ENCODE measurements at places on chromosomes 12 and 14.
A peak's percentile ranks its signal among the peaks of the same experiment; 100 is the strongest.

- no peak for DNase-seq
Observed at GRCh38 chr14:60514741-60515491, 6.0 kb downstream of the SIX6 start.

DNA sequence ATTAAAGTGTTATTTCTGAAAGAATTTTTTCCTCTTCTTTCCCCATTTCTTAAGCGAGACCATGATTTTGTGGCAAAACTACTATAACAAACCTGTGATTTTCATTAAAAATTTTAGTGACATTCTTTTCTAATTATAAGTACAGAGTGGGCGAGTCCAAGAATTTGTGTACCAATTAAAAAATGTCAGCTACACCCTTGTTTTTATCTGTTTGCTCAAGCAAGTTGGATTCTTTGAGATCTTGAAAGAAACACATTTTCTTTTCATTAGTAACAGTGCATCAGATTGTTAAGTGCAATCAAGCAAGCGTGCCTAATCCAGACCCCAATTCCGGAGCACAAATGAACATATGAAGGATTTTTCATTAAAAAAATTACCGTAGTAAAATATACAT, 338.8 kb upstream of the DDHD1 start:
- DNase-seq = no peak

GRCh38 chr14:104424406-104425072, 155.0 kb upstream of the C14orf180 start:
- no peak for DNase-seq

GRCh38 chr12:2853626-2854025, 3.2 kb downstream of the TEX52 start:
- DNase-seq = peak; percentile 25

DNA sequence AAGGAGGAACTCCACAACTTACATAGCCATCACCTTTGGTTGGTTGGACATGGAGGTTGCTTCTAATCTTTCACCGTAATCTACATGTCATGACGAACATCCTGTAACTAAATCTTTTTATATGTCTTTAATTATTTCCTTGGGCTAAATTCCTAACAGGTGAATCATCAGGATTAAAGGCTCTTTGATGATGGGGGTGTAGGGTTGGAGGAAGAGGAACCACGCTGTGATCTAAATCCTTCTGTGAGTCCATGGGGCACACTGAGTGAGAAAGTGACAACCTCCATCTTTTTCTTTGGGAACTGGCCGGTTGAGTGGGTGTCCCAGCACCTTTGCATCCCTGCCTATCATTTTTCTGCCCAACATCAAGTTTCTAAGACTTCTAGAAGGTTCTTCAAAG, 31.1 kb upstream of the MAP1LC3B2 start:
- no peak for DNase-seq

GRCh38 chr14:53670701-53671100, 285.9 kb downstream of the BMP4 start:
- DNase-seq = no peak

DNA sequence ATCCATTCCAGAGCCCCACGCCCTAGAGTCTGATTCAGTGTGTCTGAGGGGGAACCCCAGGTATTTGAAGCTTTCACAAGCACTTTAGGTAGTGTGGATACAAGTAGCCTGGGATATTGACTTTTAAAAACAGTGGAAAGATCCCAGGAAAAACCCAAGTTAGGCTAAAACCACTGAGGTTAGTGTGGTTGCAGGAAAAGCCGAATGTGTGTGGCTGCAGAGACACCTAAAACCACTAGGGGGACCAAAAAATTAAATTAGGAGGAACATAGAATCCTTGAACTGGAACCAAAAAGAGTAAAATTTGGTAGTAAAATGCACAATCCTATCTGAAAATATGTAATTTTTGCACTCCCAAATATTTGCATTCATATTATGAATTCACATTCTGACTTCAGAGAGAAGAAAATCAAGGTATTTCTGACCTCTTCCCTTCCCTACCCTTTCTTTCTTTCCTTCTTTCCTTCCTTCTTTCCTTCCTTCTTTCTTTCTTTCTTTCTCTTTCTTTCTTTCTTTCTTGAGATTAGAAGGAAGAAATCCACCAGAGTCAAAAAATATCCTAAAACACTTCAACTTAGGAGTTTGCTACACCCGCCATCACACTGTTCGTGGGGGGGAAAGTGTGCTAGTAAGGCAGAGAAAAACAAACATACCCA, 37.8 kb downstream of the SLCO1A2 start:
- DNase-seq = peak; percentile 15

DNA sequence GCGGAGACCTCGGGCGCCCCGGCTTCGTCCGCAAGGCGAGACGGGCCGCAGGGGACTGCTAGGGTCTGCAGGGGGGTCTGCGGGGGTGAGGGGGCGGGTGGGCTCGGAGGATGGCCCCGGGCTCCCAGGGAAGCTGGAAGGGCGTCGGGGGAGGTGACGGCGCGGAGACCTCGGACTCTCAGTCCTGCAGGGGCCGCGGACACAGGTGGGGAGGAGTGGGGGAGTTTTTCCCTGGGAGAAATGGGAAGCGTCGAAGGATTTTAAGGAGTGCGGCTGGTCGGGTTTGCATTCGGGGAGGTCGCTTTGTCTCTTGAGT, 25.9 kb downstream of the ZBTB42 start:
- no peak for DNase-seq

DNA sequence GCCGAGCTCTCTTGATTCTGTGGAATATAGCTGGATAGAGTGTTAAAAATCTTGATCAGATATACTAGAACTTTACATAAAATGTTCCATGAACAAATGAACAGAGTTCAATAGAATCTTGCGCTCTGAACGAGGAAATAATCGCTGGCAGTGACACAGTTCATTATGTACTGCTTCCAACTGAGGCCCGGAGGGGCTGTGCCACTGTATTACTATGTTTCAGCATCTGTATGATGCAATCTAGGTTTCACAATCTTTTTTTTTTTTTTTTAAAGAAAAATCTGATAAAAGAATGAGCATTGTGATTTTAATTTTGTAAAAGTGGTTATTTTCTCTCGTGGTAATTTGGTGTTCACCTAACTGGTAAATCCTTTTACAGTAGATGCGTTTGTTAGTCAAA, 77.2 kb downstream of the FERMT2 start:
- DNase-seq = no peak

DNA sequence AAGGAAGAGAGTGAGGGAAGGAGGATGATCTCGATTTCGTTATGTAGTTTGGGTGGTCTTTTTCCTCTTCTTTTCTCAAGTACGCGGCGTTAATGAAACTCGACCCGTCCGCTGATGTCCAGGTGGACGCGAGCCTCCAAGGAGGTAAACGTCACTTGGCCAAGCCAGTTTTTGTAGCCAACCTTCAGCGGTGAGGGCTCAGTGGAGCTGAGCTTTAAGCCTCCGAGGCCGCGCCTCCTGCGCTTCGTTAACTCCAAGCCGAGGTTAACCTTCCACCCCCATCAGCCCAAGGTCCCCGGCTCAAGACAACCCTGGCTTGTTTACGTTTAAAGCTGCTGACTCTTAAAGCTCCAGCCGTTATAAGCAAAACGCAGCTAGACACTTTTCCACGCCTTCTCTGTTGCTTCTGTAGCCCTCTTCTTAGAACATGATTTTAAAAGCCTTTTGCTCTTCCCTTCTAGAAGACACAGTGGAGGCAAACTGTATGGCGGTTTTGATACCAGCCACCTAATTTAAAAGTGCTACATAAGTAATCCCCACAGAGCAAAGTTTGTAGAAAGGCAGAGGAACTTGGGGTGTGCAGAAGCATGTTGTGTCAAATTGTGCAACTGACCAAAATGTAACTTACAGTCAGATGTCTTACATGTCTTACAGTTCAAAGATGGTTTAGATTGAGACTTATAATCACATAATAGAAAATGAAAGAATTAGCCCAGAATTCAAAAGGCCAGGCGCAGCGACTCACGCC, 923 bp upstream of the ITPR2 start:
- DNase-seq = peak; percentile 39

- no peak for DNase-seq
Observed at GRCh38 chr12:30200864-30201263, 417.1 kb upstream of the TMTC1 start.

- DNase-seq = peak; percentile 91
Observed at GRCh38 chr12:121209624-121210572, at the start of gene P2RX4. Gene P2RX4, plus strand, starts transcription at chr12:121210129. Its CDS starts 36 bp downstream, at chr12:121210165.

DNA sequence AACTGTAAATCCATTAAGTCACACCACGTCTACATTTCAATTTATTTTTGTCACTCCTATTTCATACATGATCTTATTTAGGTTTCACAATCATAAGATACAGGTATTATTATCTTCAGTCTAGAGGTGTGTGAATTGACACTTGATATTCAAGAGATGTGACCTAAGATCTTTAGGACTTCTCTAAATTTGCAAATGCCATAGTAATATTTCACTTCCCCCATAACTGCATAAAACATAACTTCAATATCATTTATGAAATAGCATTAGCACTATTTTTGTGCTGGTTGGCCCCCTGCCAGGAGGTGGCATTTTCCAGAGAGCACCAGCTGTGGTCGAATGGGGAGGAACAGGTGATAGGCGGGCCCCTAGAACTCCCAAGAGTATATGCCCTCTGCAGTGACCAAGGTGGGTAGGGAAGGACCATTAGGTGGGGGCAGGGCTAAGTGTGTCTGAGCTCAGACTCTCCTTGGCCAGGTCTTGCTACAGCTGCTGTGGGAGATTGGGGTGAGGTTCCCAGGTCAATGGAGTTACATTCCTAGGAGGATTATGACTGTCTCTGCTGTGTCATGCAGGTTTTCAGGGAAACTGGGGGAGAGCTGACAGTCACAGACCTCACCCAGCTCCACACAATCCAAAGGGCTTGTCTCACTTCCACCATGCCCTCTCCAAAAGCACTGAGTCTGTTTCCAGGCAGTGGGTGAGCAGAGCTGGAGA, 49.2 kb upstream of the ERGIC2 start:
- no peak for DNase-seq

GRCh38 chr12:112096667-112097066, 11.9 kb downstream of the NAA25 start:
- no peak for DNase-seq

DNA sequence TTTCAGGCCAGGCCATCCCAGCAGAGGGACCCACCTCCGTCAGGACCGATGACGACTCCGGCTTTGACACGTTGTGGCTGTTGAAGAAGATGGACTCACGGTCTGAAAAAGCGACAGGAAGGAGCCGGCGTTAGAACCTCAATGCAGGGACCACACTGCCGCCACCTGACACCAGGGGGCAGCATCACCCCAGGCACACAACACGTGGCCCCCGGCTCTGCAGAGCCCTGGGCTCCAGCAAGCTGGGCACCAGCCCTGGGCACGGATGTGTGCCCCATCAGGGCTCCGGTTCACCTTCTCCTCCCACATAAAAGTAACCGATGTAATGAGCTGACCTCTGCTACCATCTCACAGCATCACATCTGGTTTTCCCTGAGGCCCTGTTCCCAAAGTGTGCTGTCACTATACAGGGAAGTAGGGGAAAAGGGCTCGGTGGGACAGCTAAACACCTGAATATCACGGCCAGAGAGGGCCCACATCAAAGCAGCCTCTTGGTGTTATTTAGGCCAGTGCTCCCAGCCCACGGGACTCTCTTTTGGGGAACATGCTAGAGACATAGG, 29.0 kb downstream of the CHGA start:
- peak; percentile 74 for DNase-seq

- DNase-seq = no peak
Observed at GRCh38 chr12:79559591-79559990, 131.2 kb downstream of the PAWR start.

GRCh38 chr14:98207415-98207814, 1064.6 kb downstream of the BCL11B start:
- no peak for DNase-seq

DNA sequence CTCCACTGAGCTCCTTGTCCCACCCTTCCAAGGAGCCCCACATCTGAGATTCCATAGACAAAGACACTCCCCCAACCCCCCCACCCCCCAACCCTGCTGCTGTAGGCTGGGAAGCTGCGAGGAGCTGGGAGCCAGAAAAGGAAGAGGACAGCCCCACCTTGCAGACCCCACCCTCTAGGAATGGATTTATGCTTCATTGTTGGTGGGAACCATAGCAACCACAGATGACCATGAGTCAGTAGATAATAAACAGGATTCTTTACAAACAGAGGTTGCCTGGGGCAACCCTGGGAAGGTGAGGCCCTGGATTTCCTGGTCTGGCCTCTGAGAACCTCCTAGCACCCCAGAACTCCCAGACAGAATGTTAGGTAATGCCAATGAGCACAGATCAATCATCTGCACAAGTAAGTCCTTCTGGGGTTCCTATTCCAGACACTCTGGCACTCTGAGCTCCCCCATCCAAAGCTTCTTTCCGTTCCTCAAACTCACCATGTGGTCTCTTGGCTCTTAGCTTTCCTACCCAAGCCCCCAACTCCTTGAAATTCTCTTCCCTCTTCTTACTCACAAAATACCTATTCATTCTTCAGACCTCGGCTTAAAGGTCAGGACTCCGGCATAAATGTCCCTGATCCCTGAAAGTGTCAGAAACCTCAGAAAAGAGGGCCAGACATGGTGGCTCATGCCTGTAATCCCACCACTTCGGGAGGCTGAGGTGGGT, 15.2 kb upstream of the PLEKHG6 start:
- DNase-seq = no peak

GRCh38 chr12:45216983-45217485, 1.1 kb downstream of the ANO6 start:
- no peak for DNase-seq

DNA sequence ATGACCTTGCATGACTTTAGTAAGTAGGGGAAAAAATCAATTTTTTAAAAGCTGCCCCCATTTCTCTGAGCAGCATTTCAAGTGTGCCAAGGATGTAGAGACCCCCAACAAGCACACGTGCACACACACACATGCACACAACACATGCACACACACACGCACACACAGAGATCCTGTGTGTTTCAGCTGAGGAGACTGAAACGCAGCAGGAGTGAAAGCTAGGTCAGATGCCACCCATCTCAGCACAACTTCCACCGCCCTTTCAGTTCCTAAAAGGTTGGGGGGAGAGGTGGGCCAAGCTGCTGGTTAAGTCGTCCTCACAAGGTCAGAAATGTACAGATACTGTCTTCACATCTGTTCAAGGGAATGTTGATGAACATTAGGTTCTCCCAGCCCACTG, 13.9 kb downstream of the MYL2 start:
- DNase-seq = no peak

DNA sequence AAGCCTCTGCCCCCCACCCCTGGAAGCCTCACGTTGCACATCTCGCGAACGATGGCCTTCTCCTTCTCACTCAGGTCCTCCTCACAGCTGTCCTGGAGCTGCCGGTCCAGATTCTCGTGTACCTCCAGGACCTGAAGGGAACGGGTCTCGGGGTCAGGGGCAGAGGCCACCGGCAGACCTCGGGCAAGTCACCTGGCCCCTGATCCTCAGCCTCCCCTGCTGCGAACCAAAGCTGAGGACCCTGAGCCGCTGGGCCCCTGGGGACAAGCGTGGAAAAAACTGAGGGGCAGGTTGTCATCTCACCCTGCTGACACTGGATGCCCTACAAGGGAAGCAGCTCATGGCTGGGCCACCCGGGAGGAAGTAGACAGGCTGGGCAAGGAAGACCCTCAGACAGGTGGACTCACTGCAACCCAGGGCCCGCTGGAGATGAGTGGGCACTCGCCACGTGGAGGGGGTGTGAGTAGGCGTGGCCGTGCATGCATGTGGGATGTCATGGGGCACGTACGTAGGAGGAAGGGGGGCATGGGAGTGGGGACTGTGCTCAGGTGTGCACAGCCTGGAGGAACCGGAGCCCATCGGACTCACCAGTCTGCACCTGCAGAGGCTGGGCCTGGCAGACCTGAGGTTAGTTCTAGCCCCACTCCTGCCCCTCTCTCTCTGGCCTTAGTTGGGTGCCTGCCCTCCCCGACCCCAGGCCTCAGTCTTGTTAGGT, 35.1 kb downstream of the CCNK start:
- DNase-seq = no peak

GRCh38 chr12:120367924-120368788, 808 bp downstream of the MSI1 start:
- DNase-seq = no peak

- peak; percentile 63 for DNase-seq
Observed at GRCh38 chr14:52267501-52268278, at the start of gene PTGDR. Gene PTGDR, plus strand, starts transcription at chr14:52267698. Its CDS starts 117 bp downstream, at chr14:52267815.

All from CD4-positive, alpha-beta T cell treated with Interleukin-1 beta for 1 hour (primary cell).